ENCODE measurements at places on chromosomes 11 and 22.
A peak's percentile ranks its signal among the peaks of the same experiment; 100 is the strongest.

DNA sequence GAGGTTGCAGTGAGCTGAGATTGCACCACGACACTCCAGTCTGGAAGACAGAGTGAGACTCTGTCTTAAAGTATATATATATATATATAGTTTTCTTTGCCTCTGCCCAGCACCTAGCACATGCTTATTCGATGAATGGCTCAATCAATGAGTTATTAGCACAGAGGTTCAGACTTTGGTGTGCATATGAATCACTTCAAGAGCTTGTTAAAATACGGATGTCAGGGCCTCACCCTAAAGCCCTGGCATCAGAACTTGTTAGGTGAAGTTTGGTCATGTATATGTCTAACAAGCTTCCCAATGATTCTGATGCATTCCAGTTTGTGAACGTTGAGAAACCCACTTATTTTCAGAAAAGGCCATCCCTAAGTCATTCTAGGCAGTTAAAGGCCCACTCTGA lies 21.8 kb upstream of the TMEM86A start:
- DNase-seq: no peak

GRCh38 chr11:117696540-117696939 lies 100.5 kb downstream of the DSCAML1 start:
- DNase-seq: no peak

GRCh38 chr11:35671396-35672127 lies 9.0 kb downstream of the TRIM44 start:
- DNase-seq: no peak

DNA sequence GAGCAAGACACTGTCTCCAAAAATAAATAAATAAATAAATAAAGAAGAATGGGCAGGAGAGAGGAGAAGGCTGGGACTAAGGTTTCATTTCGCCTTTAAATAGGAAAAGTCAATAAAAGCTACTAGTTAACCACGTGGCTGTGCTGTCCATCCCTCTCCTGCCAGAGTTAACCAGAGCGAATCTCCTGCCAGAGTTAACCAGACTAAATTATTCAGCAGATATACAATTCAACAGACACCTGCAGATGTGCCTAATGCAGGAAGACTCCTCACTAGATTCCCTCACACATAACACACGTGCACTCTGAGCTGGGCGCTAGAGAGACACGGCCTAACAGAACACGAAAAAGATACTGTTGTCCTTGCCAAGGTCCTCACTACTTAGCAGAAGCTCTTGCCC lies 156.1 kb downstream of the IGLL1 start:
- DNase-seq: no peak

DNA sequence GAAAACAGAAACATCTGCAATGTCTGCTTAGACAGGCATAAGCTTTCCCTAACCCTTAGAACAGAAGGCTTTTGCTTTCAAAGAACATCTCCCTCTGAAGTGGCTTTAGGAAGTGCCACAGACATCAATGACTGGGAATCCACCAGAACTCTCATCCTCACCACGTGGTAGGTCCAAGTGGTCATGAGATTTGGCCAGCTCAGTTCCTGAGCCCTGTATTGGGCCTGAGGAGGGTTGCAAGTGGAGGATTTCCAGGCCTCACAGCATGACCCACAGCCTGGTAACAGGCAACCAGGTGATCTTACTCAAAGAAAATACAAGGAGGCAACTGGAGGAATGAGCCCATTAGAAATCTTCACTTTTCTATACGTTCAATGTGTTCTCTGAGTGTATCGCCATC lies 1.6 kb downstream of the CASP1 start:
- no peak for DNase-seq

DNA sequence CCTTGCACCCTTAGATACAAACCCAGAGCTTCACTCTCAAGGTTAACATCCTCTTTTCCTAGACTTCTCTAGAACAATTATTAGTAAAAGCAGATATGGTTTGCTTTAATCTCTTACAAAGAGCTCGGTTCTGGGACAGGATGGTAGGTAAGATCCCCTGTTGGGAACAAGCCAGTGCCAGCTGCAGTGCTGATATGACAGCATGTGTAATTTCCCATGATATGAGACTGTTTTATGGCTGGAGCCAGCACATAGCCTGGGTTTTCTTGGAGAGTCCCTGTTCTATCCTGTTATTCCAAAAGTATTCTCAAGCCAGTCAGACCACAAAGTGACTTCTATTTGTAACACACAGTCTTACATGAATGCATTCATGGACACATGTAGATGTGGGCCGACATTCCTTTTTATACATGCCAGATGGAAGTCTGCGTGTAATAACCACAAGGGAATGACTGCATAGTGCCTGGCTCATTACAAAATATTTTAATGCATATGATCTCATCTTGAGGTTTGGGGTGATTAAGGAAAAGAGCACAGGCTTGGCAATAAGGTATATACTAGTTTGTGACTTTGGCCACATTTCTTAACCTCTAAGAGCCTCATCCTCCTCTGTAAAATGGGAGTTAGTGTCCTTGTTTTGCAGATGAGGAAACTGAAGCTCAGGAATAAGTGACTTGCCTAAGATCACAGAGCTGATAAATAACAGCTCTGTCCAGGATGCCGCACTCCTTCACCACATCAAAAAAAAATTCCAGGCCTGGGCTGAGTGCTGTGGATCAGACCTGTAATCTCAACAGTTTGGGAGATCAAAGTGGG lies 21.8 kb downstream of the CLMP start:
- peak; percentile 99 for DNase-seq

DNA sequence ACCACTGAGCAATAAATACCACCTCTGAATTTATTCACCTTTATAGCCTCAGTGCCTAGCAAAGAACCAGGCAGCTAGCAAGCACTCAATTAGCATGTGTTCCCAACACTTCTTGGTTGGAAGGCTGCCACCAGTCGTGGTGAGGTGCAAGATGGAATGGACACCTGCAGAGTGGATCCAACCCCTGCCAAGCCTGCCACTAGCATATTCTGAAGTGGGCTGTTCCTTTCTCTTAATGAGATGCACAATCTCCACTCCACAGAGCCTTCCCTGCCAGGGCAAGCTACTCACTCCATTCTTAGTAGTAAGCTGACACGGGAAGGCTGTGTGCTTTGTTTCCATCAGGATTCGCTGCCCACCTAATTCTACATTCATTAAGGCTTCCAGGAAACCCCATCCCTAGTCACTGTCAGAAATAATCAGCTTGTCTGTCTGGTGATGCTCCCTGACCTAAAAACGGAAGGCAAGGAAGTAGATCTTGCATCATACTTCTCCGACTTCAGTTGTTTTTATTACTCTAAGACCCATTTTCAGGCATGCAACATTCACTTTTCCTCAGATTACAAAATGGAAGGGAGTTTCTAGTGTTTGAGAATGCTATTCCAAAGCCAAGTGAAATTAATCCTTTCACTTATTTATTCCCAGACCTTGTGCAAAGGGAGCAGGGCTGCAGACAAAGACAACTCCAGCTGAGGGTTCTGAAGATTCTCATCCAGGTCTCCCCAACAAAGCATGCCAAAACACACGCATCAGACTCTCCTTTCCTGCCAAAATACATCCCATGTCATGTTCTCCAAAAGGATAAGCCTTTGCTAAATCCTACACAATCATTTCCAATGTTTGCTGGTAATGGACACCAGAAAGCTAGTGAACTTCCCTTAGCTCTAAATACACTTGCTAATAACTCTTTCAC lies 128.0 kb downstream of the TENM4 start:
- no peak for DNase-seq

- DNase-seq: peak; percentile 77
Measured at GRCh38 chr11:79054636-79055035, 386.2 kb downstream of the TENM4 start.

DNA sequence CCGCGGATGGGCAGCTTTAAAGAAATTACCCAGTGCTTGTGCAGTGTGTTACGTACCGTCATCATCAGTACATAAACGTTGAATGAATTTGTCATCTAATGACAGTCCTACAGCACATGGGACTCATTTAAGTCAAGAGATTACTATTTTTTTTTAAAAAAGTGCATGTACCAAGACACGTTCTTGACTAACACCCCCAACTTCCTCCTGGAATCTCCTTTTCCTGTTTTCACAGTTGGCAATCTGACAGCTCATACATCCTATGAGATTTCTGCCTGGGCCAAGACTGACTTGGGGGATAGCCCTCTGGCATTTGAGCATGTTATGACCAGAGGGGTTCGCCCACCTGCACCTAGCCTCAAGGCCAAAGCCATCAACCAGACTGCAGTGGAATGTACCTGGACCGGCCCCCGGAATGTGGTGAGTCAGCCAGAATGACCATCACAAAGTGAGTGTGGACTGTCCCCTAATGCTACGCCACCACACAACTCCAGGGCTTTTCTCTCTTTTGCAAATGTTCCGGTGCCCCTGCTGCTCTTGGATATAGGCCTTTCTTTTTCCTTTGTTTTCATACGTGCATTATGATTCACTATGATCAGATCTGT lies 162.0 kb upstream of the SORL1-AS1 start:
- DNase-seq: no peak

- DNase-seq: peak; percentile 6
Measured at GRCh38 chr11:9462806-9463537, 2.2 kb downstream of the ZNF143 start.

DNA sequence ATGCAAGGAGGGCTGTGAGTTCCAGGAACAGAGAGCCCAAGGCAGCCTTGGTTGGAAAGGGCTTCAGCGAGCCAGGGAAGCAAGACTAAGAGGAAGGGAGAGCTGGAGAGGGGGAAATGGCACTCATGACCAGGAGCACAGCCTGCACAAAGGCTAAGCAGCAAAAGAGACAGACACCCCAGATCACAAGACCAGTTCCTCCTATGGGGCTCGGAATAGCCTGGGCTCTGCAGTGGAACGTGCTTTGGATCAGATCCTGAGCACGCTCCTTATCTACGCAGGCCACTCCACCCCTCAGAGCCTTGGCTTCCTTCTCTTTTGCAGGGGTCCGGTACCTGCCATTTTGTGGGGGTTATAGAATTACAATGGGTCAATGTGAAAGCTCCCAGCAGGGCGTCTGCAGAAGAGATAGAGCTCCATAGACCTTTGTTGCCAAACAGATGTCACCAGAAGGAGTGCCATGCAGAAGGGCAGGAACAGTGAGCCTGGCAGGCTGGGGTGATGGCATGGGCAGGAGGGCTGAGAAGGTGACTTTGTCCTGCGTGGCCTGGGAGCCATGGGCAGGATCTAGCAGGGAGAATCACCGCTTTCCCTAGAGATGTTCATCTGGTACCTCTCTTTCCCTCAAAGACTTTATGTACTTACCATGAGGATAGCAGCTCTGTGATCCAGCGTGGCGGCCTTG lies 33.8 kb downstream of the ZC3H7B start:
- no peak for DNase-seq

- DNase-seq: peak; percentile 23
Measured at GRCh38 chr22:41286639-41287091, 678 bp upstream of the RANGAP1 start.

DNA sequence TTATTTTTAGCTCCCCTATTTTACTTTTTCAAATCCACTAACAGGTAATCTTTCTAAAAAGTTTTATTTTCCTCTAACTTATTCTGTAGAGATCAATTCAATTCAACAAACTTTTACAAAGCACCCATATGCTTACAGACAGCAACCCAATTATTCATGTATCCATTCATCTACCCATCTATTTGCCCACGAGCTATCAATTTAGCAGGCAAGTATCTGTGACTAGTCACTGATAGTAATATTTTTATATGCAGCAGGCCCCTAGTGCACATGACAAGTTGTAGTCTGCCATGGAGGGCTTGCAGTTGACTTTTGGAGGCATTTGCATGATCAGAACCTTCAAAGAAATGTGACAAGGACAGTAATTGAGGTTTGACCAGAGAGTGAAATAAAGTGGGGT lies 753.2 kb upstream of the TENM4 start:
- DNase-seq: no peak

GRCh38 chr22:20773793-20774212 lies at the start of gene SERPIND1:
Gene SERPIND1, plus strand, starts transcription at chr22:20774113. Its CDS starts 5,200 bp downstream, at chr22:20779313.
- no peak for DNase-seq

DNA sequence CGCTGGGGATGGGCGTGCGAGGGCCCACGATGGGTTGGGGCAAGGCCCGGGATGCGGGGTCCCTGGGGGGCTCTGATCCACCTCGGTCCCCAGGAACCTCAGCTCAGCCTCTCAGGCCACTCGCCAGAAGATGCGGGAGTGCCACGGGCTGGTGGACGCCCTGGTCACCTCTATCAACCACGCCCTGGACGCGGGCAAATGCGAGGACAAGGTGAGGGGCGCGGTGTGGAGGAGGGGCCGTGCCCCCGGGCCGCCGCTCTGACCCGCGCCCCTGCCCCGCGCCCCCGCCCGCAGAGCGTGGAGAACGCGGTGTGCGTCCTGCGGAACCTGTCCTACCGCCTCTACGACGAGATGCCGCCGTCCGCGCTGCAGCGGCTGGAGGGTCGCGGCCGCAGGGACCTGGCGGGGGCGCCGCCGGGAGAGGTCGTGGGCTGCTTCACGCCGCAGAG lies 6.3 kb downstream of the PKP3 start:
- DNase-seq: no peak

DNA sequence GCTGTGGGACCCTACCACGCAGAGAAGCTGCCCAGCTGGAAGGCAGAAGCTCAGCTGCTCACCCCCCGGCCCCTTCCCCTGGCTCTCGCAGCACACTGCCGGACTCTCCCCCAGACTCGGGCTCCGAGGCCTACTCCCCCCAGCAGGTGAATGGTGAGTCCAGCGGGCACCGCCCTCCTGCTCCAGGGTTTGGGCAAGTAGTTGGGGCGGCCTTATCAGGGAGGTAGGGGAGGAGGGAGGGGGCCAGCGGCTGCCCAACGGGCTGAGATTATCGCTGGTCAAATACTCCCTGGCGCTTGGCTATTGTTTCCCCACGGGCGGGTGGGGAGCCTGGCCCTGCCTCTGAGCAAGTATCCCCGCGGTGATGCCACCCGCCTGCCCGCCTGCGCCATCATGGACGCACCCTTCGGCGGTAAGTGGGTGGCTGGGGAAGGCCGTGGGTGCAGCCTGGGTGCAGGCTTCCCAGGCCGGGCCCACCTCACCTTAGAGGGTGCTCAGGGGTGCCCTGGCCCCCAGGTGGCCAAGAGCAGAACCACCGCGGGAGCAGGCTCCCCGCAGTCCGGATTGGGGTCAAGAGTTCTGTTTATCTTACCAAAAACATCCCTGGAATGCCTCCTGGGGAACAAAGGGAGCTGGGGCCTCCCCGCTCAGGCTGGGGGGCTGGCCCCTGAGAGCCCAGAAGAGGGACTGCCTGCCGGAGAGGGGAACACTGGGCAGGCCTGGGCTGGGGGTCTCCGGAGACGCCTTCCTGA lies 16.9 kb downstream of the MYRF start:
- DNase-seq: peak; percentile 25

- DNase-seq: no peak
Measured at GRCh38 chr11:19811380-19811779, 98.7 kb downstream of the NAV2 start.

GRCh38 chr22:29217827-29218757 lies 12.4 kb downstream of the EMID1 start:
- DNase-seq: no peak

Data from fibroblast of skin of abdomen (primary cell).